Right ventricle myocardium superior (tissue), 1 donor: ENCODE measurements at places on chromosomes 12 and 14.

DNA sequence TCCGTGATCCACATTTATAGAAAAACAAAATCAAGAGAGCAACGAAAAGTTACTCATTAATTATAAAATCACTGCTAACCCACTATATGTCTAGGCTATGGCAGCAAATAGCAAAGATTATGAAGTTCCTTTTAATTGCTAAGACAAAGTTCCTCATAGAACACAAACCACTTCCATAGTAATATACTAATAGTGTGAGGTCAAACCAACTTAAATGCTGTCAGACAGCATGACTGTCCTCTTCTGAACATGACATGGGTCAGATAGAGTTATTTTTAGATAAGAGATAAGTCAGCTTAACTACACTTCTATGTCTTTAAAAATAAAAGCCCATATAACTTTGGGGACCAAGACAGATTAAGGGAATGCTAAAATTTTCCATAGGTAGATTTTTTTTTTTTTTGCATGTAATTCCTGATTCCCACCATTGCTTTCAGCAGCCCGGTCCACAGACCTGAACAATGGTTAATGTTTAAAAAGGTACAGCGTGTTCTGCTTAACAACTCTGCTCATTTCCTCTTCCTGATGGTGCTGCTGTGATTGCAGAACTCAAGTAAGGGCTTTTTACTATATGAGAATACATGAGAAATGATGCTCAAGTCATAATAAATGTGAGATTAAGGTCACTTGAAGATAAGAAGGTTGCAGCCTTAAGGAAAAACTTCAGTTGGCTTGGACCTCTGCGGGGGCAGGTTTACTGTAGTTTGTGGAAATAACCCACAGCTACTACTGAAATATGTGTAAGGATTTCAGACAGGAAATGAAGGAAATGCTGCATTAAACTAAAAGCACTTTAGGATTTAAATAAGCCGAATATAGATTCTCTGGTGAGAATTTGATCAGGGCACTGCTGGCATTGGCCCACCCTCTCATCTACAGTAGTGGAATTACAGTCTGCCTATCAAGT is 37.7 kb upstream of the DUSP6 start:
- no peak for DNase-seq

- no peak for DNase-seq
These were observed 44.4 kb downstream of the ANO6 start for GRCh38 chr12:45260104-45260815.

DNA sequence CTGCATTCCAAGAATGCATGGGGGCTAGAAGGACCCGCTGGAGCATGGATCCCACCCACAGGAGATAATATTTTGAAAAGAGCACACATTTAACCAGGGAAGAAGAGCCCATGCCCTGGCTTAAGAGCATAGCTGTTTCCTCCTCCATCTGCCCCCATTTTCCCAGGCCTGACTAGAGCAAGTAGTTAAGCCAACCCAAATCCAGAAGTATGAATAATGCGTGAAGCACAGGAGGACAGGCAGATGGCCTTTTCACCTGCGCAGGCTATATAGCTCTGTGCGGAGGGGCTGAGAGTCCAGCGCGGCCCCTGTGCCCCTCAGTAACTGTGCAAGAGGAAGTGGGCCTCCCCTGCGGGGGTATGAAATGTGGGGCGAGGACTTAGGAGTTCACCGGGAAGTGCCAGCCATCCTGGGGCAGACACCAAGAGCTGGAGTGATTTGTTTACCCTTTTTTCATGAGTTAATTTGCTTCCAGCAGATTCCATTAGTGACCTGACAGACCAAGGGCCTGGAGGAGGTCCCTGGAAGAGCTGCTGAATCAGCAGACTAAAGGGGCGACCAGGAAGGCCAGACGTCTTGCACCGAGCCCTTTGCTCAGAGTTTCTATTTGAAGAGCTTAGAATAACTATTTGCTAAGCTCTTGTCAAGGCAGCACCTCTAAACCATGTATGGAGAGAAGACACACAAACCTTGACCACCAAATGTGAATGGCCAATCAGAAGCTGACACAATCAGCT is 37.2 kb downstream of the DPF3 start:
- no peak for DNase-seq

GRCh38 chr14:68389943-68390342 is 402.9 kb downstream of the ZFP36L1 start:
- no peak for DNase-seq

GRCh38 chr14:100388103-100389054 is 65.2 kb downstream of the SLC25A47 start:
- no peak for DNase-seq

DNA sequence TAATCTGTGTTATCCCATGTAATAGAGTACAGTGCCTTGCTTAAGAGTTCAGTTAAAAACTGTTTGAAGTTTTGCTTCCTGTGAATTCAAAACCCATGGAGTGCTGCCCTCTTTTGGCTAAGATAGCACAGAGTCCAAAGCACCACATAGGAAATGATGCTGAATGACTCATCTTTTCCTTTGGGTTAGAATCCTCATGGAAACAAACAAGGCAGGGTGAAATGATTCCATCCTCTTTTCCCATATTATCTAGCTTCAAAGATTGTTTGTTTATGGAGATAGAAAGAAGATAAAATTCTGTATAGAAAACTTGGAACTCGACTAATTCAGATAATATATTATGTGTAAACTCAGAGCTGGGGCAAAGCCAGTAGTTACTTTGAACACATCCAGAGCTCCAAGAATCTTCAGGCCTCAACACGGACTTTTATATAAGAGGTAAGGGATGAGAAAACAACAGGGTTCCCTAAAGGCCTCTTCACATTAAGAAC is 87.4 kb downstream of the OTOGL start:
- no peak for DNase-seq

- no peak for DNase-seq
These were observed 56.3 kb upstream of the SLC6A13 start for GRCh38 chr12:318759-319515.

- DNase-seq = no peak
These were observed 150.5 kb upstream of the KRR1 start for GRCh38 chr12:75661908-75662307.

- no peak for DNase-seq
These were observed 11.9 kb upstream of the SLC2A13 start for GRCh38 chr12:40117818-40118217.

GRCh38 chr12:124026755-124027745 is 54.0 kb downstream of the ZNF664 start:
- DNase-seq = no peak

GRCh38 chr14:44405011-44405486 is 102.0 kb downstream of the FSCB start:
- no peak for DNase-seq

- DNase-seq = no peak
These were observed 8.4 kb downstream of the OR6S1 start for GRCh38 chr14:20632831-20633691.

GRCh38 chr14:67567654-67568053 is 32.4 kb downstream of the PIGH start:
- DNase-seq = no peak

DNA sequence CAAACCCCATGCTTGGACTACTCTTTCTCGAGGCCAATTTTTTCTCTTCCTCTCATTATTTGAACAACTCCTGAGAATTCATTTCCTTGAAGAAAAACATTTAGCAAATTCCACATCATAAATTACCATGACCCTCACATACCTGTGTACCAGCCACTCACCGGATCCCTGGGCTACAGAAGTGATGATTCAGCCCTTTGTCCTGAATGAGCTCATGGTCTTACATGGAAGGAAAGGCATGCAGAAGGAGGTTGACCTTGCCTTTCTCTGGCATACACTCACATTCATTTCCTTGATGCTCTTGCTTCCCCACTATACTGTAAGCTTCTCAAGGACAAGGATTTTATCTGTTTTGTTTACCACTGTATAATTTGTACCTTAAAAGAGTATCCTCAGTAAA is 191.5 kb downstream of the SLC5A8 start:
- no peak for DNase-seq
